ENCODE measurements at places on chromosomes 11 and 22.

DNA sequence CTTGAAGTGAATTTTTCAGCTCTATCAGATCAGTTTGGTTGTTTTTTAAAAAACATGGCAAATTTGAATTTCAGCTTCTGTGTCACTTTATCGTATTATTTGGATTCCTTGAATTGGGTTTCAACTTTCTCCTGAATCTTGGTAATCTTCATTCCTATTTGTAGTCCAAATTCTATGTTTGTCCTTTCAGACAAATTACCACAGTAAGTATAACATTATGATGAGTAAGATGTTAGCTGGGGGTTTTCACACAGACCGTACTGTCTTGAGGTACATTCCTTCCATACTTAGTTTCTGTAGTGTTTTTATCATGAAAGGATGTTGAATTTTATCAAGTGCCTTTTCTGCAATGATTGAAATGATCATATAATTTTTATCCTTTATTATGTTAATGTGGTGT is 28.0 kb downstream of the OR5B17 start:
- no peak for DNase-seq

DNA sequence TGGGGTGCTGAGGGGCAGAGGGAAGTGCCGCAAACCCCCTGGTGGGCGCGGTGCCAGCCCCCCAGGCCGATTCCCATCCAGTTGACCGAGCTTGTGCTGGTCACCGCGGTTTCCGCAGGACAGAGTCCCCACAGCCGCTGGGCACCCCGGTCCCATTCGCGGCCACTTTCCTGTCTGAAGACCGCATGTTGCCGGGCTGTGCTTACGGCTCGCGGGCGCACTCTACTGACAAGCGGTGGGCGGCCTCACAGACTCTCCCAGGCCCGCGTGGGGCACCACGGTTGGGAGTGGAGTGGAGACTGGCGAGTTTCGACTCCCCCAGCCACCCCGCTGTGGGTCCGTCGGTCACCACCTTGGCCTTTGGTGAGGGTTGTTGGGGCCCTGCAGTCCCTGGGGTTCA is 648 bp upstream of the H19 start:
- DNase-seq: no peak

GRCh38 chr11:83249972-83250593 is 36.1 kb downstream of the CCDC90B start:
- DNase-seq: no peak

GRCh38 chr11:6927030-6927617 is 898 bp downstream of the ZNF215 start:
- DNase-seq: no peak

GRCh38 chr22:37431801-37432707 is 4.8 kb upstream of the ELFN2 start:
- no peak for DNase-seq

DNA sequence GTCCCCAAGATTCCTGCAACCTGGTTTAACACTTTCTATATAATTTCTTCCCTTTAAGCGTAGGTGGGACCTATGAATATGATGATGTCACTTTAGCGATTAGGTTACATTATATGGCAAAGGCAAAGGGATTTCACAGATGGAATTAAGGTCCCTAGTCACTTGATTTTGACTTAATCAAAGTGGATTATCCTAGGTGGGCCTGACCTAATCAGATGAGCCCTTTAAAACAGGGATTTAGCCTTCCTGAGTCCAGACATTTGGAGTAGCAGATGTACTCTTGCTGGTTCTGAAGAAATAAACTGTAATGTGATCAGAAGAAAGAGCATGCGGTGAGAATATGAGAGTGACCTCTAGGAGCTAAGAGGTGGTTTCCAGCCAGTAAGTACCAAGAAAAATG is 67.8 kb upstream of the LIN7C start:
- DNase-seq: no peak

- no peak for DNase-seq
Measured at GRCh38 chr11:12694183-12694531, 19.9 kb downstream of the TEAD1 start.

GRCh38 chr11:102436561-102436960 is 16.0 kb downstream of the TMEM123 start:
- DNase-seq: no peak

- no peak for DNase-seq
Measured at GRCh38 chr11:15446929-15447328, 332.2 kb downstream of the INSC start.
